Renal cortical epithelial cell (primary cell): ENCODE measurements at places on chromosomes 16 and 17. TPM values are rescaled to one million over a fixed set of nuclear protein-coding genes. Genes with fewer than 3 reads are reported as not detected.
A peak's percentile ranks its signal among the peaks of the same experiment; 100 is the strongest.

DNA sequence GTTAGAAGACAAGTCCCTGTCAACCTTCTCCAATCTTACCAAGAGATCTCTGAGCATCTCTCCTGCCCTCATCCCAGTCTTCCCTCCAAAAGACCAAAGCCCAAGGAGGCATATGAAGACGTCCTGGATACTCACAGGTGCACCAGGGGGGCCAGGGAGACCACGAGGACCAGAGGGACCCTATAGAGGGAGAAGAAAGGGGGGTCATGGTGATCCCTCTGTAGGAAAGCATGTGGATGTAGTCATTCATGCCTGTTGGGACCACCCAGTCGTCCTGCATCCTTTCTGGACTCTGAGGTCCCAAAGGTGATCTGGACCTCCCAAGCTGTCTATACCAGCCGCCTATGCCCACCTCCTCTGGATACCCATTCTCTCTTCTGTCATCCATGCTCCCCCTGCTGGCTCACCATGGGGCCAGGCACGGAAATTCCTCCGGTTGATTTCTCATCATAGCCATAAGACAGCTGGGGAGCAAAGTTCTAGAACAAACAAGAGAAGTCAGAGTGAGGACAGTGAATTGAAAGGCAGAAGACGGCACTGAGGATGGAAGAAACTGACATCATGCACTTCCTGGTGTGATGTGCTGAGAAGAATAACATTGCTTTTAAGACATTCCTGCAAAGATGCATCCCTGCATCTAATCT lies 3.3 kb downstream of the COL1A1 start:
- DNase-seq = peak; percentile 56

DNA sequence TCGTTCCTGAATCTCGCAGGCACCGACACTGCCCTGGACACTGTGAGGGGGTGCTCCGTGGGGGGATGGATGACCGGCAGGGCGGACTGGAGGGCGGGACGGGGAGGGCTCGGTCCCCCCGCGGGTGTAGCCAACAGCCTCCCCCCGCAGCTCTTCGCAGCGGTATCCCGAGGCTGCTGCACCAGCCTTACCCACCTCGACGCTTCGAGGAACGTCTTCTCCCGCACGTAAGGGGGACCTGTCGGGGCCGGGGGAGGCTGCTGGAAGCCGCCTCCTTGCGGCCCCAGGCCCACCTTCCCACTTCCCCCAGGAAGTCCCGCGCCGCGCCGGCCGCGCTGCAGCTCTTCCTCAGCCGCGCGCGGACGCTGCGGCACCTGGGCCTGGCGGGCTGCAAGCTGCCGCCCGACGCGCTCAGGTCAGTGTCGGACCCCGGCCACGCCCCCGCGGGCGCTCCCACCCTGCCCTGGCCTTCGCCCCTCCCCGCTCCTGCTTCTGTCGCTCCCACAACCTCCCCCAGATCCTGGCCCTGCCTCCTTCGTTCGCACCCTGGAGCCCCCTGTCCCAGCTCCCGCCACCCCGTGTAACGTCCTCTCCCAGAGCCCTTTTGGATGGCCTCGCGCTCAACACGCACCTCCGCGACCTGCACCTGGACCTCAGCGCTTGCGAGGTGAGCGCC lies 3.3 kb downstream of the CARMIL2 start:
- DNase-seq = no peak

GRCh38 chr16:30559690-30560089 lies 1.5 kb upstream of the ZNF764 start:
- no peak for DNase-seq

- DNase-seq = no peak
These were observed 36.5 kb downstream of the CYTH1 start for GRCh38 chr17:78745407-78746088.

- DNase-seq = no peak
These were observed 49.3 kb upstream of the TNRC6C start for GRCh38 chr17:77909236-77909635.

BAIAP3 gene
- 2.1 and 3.0 TPM in 2 replicates for total RNA-seq

KRT39 gene
- not detected in 2 replicates for total RNA-seq

TPPP3 gene
- total RNA-seq = 0.10 TPM in 1 of 2 replicates, not detected in the other

DNA sequence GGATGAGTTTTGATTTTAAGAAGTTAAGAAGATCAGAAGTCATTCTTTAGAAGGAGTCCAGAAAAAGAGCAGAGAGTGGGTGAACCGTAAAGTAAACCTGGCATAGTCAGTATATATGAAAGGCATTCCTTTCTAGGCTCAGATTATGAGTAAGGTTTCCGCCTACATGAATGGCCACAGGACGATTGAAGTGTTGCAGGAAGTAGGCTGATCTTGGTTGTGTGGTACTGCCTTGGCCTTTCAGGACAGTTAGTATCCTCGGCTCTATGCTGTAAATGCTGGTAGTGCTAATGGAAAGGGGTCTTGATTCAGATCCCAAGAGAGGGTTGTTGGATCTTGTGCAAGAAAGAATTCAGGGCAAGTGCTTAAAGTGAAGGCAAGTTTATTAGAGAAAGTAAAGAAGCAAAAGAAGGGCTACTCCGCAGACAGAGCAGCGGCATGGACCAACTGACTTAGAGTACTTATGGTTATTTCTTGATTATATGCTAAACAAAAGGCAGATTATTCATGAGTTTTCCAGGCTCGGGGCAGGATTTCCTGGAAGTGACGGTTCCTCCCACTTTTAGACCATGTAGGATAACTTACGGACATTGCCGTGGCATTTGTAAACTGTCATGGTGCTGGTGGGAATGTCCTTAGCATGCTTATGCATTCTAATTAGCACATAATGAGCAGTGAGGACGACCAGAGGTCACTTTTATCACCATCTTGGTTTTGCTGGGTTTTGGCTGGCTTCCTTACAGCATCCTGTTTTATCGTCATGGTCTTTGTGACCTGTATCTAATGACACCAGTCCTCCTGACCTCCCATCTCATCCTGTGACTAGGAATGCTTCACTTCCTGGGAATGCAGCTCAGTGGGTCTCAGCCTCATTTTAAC lies 164.8 kb downstream of the SNX29 start:
- DNase-seq = peak; percentile 25

SLC6A2 gene
- not detected in 2 replicates for total RNA-seq

FOXN1 gene
- total RNA-seq = not detected in 2 replicates

- no peak for DNase-seq
These were observed 323 bp upstream of the KRTAP9-9 start for GRCh38 chr17:41254861-41255260.

DNA sequence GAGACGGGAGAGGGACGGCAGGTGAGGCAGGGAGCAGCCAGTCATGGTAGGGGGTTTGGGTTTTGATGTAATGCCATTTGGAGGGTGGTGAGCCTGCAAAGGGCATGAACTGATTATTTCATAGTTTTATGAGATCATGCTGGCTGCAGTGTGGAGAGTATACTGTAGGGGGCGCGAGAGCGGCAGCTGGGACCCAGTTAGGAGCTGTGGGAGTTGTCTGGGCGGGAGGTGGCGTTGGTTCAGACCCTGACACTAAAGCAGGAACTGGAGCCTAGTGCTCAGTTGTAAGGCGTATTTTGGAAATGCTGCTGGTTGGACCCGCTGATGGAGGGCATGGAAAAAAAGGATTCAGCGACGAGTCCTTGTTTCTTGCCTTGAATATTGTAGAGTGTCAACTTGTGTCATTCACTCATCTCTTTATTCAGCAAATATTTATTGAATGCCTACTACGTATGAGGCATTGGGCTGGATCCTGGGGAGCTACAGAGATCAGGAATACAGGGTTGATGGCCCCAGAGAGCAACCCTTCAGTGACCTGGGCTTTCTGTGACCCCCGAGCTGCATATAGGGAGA lies 23.7 kb upstream of the KDM8 start:
- peak; percentile 18 for DNase-seq

DNA sequence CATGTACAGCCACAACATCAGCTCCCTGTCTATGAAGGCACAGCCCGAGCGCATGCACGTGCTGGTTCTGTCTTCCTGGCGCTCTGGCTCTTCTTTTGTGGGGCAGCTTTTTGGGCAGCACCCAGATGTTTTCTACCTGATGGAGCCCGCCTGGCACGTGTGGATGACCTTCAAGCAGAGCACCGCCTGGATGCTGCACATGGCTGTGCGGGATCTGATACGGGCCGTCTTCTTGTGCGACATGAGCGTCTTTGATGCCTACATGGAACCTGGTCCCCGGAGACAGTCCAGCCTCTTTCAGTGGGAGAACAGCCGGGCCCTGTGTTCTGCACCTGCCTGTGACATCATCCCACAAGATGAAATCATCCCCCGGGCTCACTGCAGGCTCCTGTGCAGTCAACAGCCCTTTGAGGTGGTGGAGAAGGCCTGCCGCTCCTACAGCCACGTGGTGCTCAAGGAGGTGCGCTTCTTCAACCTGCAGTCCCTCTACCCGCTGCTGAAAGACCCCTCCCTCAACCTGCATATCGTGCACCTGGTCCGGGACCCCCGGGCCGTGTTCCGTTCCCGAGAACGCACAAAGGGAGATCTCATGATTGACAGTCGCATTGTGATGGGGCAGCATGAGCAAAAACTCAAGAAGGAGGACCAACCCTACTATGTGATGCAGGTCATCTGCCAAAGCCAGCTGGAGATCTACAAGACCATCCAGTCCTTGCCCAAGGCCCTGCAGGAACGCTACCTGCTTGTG lies 10.7 kb downstream of the CHST4 start:
- no peak for DNase-seq

CD300LB gene
- not detected in 2 replicates for total RNA-seq

GRCh38 chr17:43365356-43365755 lies 33.4 kb upstream of the ARL4D start:
- DNase-seq = no peak

- DNase-seq = peak; percentile 89
These were observed 35.8 kb downstream of the HSD17B2 start for GRCh38 chr16:82070656-82071369.

GRCh38 chr17:78723001-78723796 lies 58.9 kb downstream of the CYTH1 start:
- DNase-seq = no peak

FCSK gene
- total RNA-seq = 20.1 and 26.0 TPM in 2 replicates

SCIMP gene
- total RNA-seq = not detected in 2 replicates

RHBDL3 gene
- not detected in 2 replicates for total RNA-seq

NGFR gene
- total RNA-seq = 0.25 TPM in 1 of 2 replicates, not detected in the other

KRT33A gene
- not detected in 2 replicates for total RNA-seq

MYCBPAP gene
- total RNA-seq = 0.30 TPM in 1 of 2 replicates, not detected in the other

MT3 gene
- not detected in 2 replicates for total RNA-seq

- DNase-seq = no peak
These were observed 5.7 kb downstream of the SMIM5 start for GRCh38 chr17:75638893-75639292.

DNA sequence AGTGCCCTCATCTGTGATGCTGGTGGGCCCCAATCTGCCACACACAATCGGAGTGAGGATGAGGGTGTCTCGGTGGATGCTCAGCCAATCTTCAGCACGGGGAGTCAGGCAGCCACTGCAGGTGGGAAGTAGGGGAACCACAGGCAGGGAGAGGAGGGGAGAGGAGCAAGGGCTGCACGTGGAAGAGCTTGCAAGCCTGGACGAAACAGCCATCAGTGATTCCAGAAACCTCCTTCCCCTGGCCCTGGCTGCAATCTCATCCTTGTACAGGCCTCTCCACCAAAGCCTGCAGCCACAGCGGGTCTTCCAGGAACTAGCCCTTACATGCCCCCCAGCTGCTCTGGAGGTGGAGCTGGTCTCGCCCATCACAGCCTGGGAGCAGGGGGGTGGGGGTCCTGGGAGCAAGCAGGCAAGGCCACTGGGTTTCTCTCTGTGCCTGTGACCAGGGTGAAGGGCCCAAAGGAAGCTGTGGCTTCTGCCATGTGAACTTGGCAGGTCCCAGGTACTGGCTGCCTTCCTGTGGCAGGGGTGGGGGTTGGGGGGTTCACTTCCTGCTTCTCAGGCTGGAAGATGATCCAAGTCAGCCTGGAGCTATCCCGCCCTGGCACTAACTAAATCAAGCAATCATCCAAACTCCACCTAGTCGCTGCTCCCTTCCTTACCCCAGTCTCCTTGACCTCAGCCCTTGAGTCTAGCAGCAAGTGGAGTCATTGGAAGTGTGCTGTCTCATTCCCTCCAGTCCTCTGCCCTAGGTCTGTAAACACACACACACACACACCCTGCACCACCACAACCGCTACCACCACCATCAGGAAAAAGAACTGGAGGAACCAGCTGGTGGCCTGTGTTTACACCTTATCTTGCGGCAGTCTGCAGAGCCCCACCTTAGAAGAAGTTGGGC lies 29.4 kb upstream of the MLKL start:
- no peak for DNase-seq

VAT1L gene
- total RNA-seq = 0.10 TPM in 1 of 2 replicates, not detected in the other

DNA sequence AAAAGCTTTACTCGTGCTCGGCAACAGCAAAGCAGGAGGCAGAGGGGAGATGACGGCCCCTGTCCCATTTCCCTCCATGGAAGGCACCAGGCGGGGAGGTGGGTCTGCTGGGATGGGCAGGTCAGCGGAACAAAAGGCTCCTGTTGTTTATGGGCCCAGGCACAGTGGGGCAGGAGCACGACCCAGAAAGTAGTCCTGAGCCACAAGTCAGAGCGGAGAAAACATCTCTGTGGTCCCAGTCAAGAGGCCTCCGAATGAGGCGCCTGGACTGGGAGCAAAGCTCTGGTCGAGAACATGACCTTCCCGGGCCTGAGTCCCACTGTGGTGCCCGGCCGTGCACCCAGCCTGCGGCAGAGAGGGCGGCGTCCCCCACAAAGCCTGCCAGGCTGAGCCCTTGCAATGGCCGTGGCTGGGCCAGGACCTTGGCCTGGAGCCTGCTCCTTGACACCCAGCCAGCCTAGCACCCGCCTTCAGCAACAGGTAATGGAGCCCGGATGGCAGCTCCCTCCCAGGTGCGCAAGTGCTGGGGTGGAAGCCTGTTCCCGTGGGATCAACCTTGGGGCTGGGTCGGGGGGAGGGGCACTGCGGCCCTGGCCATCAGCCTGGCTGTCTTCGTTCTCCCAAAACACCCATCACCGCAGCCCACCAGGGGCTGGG lies 3.6 kb downstream of the RFNG start:
- DNase-seq = no peak

GRCh38 chr16:66681676-66682075 lies 14.9 kb downstream of the CMTM4 start:
- DNase-seq = no peak

DNA sequence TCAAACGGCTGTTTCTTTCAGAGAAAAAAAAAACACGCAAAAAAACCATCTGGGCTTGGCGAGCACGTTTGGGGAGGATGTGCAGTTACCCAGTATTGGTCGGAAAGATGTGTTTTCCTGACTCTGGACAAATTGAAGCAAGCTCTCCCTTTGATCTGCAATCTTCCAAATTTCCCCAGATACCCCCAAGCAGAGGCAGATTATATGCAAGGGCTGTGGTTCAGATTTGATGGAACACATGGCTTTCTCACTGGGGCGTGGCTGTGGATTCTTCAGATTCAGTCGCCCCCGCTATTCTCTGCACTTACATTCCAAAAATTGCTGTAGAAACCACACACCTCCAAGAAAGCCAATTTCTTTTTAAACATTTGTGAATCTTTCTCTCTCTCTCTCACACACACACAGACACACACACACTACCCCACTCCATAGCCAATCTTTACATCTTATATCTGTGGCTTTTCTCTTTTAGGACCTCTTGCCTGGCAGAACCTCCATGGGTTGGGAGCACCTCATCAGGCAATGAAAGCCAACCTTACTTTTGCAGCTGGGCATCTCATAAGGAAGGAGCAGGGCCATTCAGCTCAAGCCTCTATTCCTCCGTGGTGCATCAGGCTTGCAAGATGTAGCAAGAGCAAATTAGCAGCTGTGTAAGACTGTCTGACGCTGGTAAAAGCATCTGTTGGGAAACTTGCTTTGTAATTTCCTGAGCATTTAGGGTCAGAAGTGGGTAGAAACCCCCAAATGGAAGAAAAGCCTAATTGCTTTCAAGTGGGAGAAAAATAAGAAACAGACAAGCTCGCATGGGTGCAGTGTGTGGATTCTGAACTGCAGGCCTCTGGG lies 103.9 kb upstream of the FAM20A start:
- DNase-seq = peak; percentile 19
